ENCODE measurements at places on chromosomes 7 and 10. TPM values are rescaled to one million over a fixed set of nuclear protein-coding genes. Genes with fewer than 3 reads are reported as not detected.

DNA sequence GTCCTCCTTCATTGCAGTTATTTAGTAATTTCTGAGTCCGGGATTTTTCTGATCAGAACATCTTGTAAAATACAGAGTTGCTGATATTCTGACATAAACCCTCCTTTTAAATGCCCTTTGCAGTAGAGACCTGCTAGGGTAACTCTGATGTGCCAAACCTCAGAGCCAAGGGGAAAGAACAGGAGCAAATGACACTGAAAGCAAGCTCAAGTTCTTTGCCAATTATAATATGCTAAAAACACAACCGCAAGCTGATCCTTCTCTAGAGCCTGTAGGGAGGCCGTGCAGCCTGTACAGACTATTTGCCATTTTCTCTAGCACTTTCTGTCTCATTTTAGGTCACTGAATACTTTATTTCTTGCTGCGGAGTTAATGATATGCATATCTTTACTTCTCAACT, 240.4 kb downstream of the CAMK1D start:
- no peak for DNase-seq

DNA sequence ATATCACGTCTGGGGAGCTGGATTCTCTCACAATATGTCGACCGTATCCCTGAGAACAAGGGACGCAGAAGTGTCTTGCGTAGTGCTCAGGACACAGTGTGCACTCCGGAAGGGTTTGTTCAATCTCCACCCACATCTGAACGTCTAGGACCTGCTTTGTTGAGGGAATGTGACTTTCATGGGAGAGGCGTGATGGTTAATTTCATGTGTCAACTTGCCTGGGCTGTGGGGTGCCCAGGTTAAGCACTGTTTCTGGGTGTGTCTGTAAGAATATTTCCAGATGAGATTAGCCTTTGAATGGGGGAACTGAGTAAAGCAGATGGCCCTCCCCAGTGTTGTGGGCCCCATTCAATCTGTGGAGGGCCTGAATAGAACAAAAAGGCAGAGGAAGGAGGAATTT, 80.4 kb upstream of the SFMBT2 start:
- DNase-seq = no peak

The LAMTOR4 gene
- 492 TPM for polyA plus RNA-seq

The NODAL gene
- polyA plus RNA-seq = not detected
